ENCODE measurements at places on chromosomes 2 and 18. TPM values are rescaled to one million over a fixed set of nuclear protein-coding genes. Genes with fewer than 3 reads are reported as not detected.
A peak's percentile ranks its signal among the peaks of the same experiment; 100 is the strongest.

- DNase-seq: no peak
Observed at GRCh38 chr18:57249179-57249578, 102.3 kb downstream of the BOD1L2 start.

GRCh38 chr2:174026122-174026845, 61.1 kb upstream of the SP3 start:
- no peak for DNase-seq

DNA sequence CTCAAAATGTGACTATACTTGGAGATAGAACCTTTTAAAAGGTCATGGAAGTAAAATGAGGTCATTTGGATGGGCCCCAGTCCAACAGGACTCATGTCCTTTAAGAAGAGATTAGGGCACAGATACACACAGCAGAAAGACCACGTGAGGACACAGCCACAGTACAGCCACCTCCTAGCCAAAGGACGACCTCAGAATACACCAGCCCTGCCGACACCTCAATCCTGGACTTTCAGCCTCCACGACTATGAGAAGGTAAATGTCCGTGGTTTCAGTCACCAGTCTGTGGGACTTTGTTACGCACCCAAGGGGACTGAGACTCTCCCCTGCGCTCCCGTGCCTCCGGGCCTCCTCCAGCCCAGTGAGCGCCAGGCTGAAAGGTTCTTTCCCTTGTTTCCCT, 30.2 kb upstream of the HPCAL1 start:
- DNase-seq: peak; percentile 66

GRCh38 chr2:204046145-204046544, 109.6 kb downstream of the ICOS start:
- DNase-seq: no peak

- no peak for DNase-seq
Observed at GRCh38 chr2:208077276-208077675, 47.0 kb downstream of the CRYGD start.

SKOR2 gene
- polyA plus RNA-seq: not detected

- no peak for DNase-seq
Observed at GRCh38 chr2:140786585-140786984, 1344.2 kb downstream of the LRP1B start.

CYBRD1 gene
- 266 TPM for polyA plus RNA-seq

Measured in small intestine (tissue), 16 donors.